Activated naive CD4-positive, alpha-beta T cell treated with anti-CD3 and anti-CD28 coated beads, Interleukin-2, amount 50 U/mL, for 72 hours (primary cell): ENCODE measurements at places on chromosomes 11 and 22.
A peak's percentile ranks its signal among the peaks of the same experiment; 100 is the strongest.

- DNase-seq, result no peak
Observed at GRCh38 chr11:120068114-120068573, 69.8 kb downstream of the TRIM29 start.

DNA sequence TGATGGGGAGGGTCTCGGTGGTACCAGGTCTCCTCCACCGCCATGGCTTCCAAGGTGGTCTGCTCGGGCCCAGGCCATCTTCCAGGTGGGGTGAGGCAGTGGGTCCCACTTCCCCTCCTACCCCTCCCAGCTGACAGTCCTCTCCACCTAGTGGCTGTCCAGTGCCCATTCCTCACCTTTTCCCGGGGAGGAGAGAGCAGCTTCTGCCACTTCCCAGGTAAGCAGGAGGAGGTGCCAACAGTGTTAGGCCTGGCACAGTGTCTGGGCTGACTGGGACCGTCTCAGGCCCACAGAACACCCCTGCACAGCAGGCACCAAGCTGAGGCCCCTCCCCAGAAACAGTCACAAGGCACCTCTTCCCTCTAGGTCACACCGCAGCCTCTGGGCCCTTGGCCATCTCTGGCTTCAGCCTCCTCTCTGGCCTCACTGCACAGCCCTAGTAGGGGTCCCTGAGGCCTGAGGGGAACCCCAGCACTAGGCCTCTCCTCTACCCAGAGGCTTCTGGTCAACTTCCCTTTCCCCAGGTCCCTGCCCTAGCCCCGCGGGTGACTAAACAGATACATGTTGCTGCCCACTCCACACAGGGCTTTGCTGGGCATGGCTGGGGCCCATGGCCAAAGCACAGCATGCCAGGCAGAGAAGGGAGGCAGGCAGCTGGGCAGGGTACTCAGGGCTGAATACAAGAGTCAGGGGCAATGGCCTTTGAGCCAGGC lies 2.3 kb upstream of the ANKRD13D start:
- DNase-seq, result no peak

DNA sequence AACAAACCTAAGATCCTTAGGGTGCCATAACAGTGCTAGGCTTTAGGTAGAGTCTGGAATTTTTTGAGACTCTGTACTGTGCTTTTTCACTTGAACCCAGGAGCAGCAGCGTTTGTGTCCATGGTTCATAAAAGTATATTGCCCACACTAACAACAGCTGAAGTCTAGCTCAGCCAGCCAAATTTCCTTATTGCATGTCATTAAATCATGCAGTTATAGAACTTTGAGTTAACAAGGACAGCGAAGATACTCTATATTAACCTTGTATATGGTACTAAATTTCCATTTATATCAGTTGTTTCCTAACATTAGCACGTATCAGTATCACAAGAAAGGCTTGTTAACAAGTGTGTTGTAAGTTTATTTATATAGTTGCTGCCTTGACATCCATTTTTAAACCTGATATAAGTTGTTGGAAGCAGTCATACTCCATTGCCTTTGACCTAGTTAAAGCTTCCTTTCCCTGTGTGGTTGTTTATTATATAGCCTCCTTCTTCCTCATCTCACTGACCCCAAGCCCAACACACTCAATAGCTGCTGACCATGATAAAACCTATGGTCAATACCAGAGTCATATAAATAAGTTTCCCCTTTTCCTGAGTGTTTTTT lies 46.7 kb downstream of the NXPE2 start:
- DNase-seq, result no peak

DNA sequence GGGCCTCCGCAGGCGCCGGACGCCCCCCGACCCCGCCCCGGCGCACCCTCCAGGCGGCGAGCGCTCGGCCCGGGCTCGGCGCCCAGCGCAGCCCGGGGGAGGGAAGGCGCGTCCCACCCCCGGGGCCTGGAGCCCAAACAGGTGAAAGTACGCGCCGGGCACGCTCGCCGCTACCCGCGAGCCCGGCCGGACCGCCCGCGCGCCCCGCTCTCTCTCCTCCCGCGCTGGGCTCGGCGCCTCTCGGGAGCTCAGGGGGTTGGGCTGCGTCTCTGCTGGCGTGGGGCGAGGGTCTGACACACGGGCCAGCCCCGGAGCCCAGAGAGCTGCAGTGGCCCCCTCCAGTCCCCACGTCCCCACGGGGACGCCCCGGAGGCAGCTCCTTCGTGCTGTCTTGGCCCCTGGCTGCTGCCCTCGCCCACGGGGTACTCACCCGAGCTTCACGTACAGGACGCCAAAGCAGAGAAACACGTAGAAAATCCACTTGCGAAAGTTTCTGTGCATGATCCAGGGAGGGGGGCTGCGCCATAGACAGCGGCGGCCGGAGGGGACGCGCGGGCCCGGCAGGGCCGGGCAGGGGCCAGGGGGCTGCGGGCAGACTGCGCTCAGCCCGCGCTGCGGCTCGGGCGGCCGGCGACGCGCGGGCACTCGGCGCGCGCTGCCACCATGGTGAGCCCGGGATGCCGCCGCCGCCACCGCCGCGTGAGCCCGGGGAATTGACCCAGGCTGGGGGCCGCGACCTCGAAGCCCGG lies 534 bp downstream of the WNT7B start:
- DNase-seq, result no peak

DNA sequence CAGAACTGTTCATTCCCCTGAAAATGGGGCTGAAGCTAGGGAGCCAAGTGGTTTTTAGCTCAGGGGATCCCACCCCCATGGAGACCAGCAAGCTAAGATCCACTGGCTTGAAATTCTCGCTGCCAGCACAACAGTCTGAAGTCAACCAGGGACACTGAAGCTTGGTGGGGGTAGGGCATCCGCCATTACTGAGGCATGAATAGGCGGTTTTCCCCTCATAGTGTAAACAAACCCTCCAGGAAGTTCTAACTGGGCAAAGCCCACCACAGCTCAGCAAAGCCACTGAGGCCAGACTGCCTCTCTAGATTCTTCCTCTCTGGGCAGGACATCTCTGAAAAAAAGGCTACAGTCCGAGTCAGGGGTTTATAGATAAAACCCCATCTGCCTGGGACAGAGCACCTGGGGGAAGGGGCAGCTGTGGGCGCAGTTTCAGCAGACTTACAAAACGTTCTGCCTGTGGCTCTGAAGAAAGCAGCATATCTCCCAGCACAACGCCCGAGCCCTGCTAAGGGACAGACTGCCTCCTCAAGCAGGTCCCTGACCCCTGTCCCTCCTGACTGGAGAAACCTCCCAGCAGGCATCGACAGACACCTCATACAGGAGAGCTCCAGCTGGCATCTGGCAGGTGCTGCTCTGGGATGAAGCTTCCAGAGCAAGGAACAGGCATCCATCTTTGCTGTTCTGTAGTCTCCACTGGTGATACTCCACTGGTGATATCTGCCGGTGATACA lies 32.7 kb downstream of the GAB4 start:
- DNase-seq, result no peak

DNA sequence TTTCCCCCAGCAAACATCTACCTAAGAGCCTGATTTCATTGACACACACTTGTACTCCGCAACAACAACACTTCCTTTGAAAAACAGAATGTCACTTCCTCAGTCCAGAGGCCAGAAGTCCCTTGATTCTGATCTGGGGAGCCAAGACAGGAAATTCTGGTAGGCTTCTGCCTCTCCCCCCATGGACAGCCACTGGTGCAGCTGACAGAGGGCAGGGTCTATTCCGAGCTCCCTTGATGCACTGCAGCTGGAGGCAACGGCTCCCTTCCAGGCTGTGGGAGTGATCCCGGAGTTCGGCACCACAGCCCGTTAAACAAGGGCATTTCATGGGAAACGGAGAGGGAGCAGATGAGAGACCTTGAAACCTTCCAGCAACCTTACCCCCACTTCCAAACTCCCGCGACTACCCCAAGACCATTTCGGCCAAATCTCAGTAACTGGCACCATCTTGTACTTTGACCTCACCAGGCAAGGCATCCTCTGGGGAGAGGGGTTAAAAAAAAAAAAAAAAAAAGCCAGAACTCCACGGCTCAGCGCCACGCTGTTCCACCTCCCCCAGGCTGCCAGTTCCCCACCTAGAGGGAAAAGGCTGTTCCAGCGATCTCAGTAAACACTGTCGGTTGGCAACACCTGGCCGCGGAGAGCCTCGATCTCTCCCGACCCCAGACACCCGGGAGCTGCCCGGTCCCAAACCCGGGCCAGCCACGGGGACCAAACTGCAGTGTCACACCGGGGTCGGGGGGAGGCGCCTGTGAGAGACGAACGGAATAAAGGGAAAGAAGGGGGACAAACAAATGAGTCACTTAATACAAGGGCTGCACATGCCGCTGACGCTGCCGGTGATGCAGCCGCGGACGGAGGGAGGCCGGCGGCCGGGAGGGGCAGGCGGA lies 1.1 kb downstream of the GAB2 start:
- DNase-seq, result peak; percentile 68

- DNase-seq, result no peak
Observed at GRCh38 chr11:32137263-32137662, 46.4 kb downstream of the RCN1 start.

GRCh38 chr11:132052904-132053303 lies 682.5 kb downstream of the NTM start:
- no peak for DNase-seq

DNA sequence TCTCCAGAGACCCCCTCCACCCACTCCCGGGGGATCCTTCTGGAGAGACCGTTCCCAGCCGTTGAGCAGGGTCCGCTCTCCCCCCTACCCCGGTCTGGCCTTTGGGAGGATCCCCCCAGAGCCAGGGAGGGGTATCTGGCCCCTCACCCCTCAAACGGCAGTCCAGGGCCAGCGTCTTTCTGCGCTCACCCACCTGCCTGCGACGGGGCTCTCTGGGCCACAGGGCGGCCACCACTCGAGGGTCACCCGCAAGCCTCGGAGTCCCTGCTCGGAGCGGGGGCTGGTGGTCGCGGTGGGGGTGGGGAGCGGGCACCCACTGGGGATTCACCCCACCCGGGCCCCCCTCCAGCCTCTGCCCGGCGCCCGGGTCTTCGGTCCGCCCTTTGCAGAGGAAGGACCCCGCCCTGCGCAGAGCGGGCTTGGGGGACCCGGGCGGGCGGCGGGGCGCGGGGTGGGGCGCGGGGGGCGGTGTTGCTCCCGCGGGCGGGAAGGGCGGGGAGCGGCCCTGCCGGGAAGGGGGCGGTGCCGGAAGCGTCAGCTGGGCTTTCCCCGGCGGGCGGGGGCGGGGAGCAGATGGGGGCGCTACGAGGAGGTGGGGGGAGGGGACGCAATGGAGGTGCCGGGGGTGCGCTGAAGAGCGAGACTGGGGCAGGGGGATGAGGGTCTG lies 16.6 kb downstream of the CRELD2 start:
- DNase-seq, result peak; percentile 86

DNA sequence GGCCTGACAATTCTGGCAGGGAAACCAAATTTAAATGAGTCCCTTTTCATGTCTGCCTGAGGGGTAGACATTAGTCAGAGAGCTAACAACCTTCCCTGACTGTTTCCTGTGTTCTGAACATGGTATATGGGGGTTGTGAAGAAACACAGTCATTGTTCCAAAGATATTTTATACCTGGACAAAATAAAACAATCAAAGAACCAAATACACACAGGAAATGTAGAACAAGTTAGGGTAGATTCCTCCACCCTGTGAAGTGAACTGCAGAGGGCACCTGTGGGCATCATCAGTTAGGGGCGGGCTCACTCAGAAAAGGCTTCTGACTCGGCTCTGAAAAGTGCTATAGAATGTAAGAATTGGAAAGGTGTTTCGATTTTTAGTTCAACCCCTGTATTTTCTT lies 231.9 kb upstream of the CADM1 start:
- no peak for DNase-seq

DNA sequence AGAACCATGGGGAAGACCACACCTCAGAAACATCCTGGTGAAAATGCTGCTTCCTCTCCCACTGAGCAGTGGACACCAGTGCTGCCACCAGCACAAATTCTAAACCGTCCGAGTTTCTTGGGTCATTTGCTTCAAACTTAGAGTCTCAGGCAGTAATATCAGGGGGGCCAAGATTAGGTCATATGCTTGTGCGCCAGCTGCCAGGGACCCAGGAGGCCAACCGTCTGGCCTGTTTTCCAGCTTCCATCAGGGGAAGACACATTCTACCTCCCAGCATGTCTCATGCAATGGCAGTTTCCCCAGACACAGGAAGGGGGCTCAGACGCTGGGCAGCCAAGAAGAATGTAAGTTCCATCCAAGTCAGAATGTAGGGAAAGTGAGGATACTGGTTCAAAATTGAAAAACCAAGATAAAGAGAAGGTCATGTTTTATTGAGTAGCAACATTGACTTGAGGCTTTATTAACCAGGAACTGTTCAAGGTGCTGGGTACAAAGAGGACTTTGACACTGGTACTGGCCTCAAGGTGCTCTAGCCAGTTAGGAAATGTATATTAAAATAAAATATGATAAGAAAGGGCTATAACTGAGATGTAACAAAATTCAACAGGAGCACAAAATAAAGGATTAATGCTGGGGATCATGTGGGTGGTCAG lies 59.7 kb upstream of the EED start:
- DNase-seq, result no peak

DNA sequence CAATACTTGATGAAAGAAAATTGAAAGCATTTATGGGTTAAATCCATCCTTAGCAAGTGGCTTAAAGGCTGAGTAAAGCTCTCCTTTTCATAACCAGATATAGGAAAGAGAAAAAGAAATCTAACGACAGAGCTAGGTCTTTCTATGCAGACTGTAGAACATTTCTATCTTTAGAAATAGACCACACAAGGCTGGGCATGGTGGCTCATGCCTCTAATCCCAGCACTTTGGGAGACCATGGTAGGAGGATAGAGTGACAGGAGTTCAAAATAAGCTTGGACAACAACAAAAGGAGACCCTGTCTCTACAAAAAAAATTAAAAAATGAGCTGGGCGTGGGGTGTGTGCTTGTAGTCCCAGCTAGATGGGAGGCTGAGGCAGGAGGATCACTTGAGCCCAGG lies 90.7 kb downstream of the APOL5 start:
- no peak for DNase-seq

DNA sequence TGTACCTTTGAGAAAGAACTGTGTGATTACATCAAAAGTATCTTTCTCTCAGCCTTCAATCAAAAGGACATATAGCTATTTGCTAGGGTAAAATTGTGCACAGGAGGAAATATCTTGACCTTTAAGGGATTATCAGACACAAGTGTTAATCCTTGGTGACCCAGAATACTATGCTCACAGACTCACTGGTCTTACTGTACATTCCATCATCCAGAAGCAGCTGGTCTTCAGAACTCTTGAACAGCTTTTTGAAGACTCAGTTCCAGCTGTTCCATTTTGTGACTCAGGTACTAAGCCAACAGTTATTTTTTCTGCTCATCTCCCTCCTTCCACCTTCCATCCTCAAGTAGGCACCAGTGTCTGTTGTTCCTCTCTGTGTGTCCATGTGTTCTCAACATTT lies 19.8 kb downstream of the ZBED5 start:
- DNase-seq, result no peak

GRCh38 chr11:76644591-76644990 lies 26.0 kb downstream of the LRRC32 start:
- DNase-seq, result no peak

DNA sequence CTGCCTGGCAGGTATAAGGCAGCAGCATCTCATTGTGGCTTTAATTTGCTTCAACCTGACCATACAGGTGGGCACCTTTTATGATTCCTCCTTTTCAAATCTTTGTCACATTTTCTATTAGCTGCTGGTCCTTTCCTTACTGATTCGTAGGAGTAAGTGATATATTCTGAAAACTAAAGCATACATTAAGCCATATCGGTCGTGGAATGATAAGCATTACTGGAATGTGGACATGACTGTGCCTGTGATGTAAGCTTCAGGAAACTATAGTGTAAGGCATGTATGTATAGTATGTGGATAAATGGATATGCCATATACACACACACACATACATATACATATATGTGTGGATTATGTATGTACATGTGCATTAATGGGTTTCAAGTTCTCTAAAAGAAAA lies 20.8 kb downstream of the YPEL1 start:
- no peak for DNase-seq

- no peak for DNase-seq
Observed at GRCh38 chr22:24433001-24433827, 5.8 kb downstream of the ADORA2A start.
